ENCODE measurements at places on chromosomes 3 and 15.

DNA sequence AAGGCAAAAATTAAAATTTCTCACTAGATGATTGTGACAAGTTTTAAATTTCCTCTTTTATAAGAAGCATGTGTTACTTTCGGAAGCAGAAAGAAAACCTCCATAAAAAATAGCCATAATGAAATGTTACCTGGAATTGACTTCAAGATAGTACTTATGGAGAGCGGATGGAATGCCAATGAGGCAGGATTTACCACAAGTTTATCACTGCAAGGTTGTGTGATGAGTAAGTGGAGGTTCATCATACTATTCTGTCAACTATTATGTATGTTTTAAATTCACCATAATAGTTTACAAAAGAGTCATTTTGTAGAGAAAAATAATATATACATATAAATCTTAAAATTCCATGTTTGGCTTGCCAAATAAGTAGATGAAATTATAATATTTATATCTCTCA is 230.3 kb downstream of the SCAPER start:
- DNase-seq = peak; percentile 14

DNA sequence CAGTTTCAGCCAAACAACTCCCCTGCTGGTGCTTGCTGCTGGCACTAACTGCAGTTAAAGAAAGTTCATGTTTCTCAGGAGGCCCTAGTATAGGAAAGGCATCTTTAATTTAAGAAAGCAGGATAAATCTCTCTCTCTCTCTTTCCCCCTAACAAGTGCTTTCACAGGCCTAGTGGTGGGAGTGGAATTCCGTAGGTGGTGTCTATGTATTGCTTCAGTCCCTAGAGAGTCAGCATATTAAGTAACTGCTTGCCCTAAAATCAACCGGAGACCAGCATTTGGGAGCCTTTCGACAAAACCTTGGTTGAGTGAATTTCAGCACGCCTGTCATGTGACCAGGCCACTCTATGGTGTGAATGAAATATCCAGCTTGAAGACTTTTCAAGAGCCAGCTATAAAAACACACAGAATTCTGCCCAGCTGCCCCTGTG is 169.2 kb upstream of the TGFBR2 start:
- peak; percentile 41 for DNase-seq

DNA sequence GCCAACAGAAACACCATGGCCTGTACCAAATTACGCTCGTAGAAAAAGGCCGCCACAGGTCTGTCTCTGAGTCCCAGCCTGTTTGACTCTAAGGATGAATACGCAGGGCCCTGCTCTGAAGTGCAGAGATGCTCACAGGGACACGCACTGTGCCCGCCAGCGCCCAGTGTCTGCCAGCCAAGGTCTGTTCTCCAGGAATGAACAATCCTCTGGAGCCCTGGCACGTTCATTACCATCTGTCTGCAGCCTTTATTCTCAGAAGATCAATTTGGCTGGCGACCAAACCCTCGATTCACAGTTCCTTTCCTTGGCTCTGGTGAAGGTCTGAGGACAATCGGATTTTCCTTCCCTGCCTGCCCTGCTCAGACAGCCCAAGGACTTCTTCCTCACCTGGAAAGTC is 66.3 kb downstream of the NIPA2 start:
- DNase-seq = peak; percentile 49

DNA sequence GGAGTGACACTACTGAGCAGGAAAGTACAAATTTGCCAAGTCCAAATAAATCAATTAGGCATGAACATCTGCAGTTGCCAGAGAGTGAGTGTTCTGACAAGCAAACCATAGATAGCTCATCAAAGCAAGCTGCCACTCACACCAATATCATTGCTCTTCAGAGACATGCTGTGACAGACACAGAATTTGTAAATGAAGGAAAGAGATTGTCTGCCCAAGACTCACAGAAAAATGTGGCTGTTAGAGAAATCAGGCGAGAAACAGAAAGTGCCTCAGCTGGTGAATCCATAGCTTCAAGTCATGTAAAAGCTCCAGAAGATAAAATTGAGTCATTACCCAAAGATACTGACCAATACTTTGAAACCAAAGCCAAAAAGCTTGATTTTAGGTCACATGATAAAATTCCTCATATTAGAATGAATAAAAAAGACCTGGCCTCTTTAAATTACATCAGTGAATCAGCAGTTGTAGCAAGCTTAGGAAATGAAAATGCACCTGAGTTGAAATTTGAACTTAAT is 50.8 kb downstream of the CRYBG3 start:
- DNase-seq = no peak

DNA sequence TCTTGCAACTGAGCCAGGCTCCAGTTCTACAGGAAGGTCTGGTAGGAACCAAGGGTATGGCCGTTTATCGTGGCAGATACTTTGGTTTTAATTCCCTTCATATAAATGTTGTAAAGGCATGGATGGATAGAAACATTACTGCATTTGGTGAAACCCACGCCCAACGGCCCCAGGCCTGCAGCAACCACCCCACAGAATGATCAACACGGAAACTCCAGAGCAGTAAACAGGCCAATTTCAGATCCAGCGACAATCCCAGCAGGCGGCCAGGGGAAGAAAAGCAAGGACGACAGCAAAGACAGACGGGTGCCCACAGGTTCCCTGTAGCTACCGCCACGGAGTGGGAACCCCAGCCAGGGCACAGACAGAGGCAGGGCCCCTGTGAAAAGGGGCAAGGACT is 32.6 kb upstream of the PCSK6 start:
- no peak for DNase-seq

- peak; percentile 81 for DNase-seq
These were observed 1.2 kb upstream of the PLIN1 start for GRCh38 chr15:89680282-89680873.

DNA sequence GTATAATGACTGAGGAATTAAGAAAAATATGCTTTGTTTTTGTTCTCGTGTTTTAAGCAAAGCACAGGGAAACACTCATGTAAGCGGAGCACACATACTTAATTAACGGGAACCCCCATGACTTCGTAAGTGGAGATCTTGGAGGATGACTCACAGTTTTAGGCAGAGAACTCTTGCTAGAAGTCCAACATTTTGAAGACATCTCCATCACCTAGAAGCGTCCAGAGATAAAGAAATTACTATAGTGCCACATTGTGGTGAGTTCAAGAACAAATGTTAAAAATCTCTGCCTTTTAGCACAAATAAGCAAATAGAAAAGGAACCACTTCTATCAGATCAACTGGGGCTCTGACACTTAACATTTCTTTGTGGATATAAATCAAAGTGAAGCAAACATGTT is 194.1 kb upstream of the ARHGEF26 start:
- peak; percentile 60 for DNase-seq
